Spleen (tissue), 13 donors: ENCODE measurements at places on chromosomes 11 and 22. TPM values are rescaled to one million over a fixed set of nuclear protein-coding genes. Genes with fewer than 3 reads are reported as not detected.

The NCR3LG1 gene
- 3.5 TPM for total RNA-seq

The IGLL1 gene
- total RNA-seq, result not detected

The TCN2 gene
- total RNA-seq, result 73.7 TPM

The OR51E2 gene
- total RNA-seq, result not detected

The ZP1 gene
- not detected for total RNA-seq

The SLC22A8 gene
- total RNA-seq, result not detected

The CBY1 gene
- 25.5 TPM for total RNA-seq

The FGF3 gene
- not detected for total RNA-seq

The GLB1L2 gene
- not detected for total RNA-seq

The RFPL3 gene
- not detected for total RNA-seq

The JHY gene
- 4.1 TPM for total RNA-seq

DNA sequence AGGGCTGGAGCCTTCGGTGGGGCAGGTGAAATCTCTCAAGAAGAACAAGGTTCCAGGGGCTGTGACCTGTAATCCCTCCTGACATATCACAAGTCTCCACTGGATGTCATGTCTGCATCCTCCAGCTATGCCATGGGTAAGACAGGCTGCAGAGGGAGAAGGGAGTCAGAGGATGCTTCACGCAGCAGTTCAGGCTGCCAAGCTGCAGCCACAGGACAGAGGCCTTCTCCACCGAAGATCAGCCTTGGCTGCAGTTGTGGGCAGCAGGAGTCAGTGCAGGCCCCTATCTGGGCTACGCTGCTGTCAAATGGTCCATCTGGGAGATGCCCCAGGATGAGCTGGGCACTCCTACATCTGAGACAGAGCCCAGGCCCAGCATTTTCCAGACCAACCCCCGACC, 25.0 kb downstream of the DKK3 start:
- DNase-seq, result no peak
- no peak overlapping the region for H3K4me3 ChIP-seq
- H3K36me3 ChIP-seq, result no peaks in the 10 kb centered on the region
- peaks cover 24% of the 10 kb centered on the region for H3K4me1 ChIP-seq
- H3K27ac ChIP-seq, result no peak overlapping the region
- no peaks in the 10 kb centered on the region for H3K27me3 ChIP-seq

- no peak overlapping the region for H3K4me3 ChIP-seq
- H3K4me1 ChIP-seq, result no peaks in the 10 kb centered on the region
- H3K27me3 ChIP-seq, result no peaks in the 10 kb centered on the region
- H3K27ac ChIP-seq, result no peak overlapping the region
- no peak for DNase-seq
Measured at GRCh38 chr11:89437317-89437716, 53.9 kb downstream of the NOX4 start.

DNA sequence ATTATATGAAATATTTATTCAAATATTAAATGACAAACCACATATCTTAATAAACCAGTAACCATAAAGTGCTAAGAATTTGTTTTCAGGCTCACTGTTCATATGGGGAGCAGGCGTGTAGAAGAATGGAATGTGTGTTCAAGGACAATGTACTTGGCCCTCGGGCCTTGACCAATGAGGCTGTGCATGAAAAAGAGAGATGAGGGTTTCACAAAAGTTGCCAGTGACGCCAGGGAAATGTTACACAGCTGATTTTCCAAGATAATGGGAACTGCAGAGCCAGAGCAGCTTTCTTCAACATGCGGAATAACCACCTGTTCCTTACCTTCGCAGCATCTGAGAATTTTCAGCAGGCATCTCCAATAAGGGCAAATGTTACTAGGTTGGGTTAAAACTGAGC, 4.2 kb downstream of the SF1 start:
- no peak for DNase-seq
- no peaks in the 10 kb centered on the region for H3K27me3 ChIP-seq
- peaks cover 80% of the 10 kb centered on the region for H3K4me1 ChIP-seq

- H3K4me1 ChIP-seq, result peaks cover 40% of the 10 kb centered on the region
- H3K27me3 ChIP-seq, result no peaks in the 10 kb centered on the region
- peak overlapping the region; percentile 79 for H3K27ac ChIP-seq
- H3K36me3 ChIP-seq, result no peaks in the 10 kb centered on the region
Measured at GRCh38 chr11:45090607-45091006, 55.8 kb upstream of the PRDM11 start.

- no peak for DNase-seq
- H3K4me3 ChIP-seq, result no peak overlapping the region
- H3K4me1 ChIP-seq, result peaks cover 32% of the 10 kb centered on the region
- H3K27ac ChIP-seq, result peak overlapping the region; percentile 44
- no peaks in the 10 kb centered on the region for H3K36me3 ChIP-seq
Measured at GRCh38 chr22:36197065-36197440, 4.6 kb downstream of the APOL4 start.

DNA sequence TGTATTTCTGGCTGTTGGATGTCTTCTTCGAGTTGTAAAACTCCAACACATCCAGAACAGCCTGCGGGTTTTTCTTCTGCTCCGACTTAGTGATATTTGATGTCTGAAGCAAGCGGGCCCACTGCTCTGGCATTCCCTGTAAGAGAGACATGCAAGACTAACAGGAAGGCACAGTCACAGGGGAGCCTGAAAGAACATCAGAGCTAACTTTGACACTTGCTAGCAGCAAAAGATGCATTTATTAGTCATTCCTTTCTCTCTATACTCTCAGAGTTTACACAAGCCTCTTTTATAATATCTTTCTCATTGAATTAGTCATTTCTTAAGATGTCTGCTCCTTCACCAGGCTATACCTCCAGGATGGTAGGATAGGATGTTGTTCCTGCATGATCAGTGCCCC, 77.8 kb upstream of the GDPD4 start:
- H3K27ac ChIP-seq, result no peak overlapping the region
- DNase-seq, result no peak
- H3K4me3 ChIP-seq, result no peak overlapping the region
- H3K4me1 ChIP-seq, result peaks cover 5% of the 10 kb centered on the region
- H3K27me3 ChIP-seq, result no peaks in the 10 kb centered on the region

DNA sequence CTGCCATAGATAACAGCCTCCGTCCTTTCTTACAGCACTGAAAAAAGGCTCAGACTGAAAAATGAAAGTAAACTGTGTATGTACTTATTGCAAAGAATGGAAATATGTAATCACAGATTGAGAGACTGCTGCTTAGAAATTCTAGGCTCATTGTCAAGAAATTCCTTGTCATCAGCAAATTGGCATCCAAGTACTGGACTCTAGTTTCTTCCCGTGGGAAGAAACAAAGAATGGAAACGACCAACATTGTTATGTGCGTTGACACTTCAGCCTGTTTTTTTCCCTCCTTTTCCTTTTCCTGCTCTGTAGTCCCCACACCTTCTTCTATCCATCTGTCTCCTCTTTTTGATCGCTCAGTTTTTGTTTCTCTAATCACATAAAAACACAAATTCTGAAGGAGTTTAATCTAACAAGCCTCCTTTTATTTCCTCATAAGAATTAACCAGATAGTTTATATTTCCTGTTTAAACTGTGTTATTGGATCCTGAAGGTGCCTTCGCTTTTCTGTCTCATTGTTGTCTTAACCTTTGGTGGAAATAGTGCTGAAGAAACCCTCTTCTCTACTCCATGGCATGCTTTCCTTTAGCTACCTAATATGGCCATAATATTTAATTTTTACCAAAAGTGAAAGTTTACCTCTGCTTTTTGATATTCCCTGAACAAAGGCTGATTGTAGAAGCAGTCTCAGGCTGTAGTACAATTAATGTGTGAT, 20.0 kb upstream of the CASP12 start:
- peak overlapping the region; percentile 83 for H3K27ac ChIP-seq
- H3K36me3 ChIP-seq, result no peaks in the 10 kb centered on the region
- H3K4me1 ChIP-seq, result peaks cover 11% of the 10 kb centered on the region
- peak overlapping the region; percentile 41 for H3K4me3 ChIP-seq
- no peaks in the 10 kb centered on the region for H3K27me3 ChIP-seq

GRCh38 chr11:78688460-78688859, 113.8 kb upstream of the NARS2 start:
- H3K4me1 ChIP-seq, result no peaks in the 10 kb centered on the region
- no peak for DNase-seq
- no peaks in the 10 kb centered on the region for H3K27me3 ChIP-seq
- no peaks in the 10 kb centered on the region for H3K36me3 ChIP-seq

DNA sequence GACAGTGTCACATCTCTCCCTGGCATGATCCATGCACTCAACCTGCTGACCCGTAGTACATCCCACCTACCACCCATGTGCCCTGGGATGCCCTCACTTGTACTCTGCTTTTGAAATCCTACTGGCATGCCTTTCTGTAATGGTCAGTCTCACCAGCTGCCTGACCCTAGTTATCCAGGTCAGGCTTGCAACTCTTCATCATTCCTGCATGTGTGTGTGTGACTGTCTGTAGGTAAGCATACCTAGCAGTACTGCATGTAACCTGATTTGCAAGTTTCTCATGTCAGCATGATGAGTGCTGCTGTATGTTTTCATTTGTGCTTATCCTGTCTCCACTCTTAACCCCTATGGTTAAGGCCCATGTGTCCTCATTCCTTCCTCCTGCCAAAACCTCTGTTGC, 202.0 kb upstream of the MTNR1B start:
- no peaks in the 10 kb centered on the region for H3K27me3 ChIP-seq
- no peak for DNase-seq
- no peak overlapping the region for H3K27ac ChIP-seq
- H3K4me1 ChIP-seq, result peaks cover 9% of the 10 kb centered on the region
- no peak overlapping the region for H3K4me3 ChIP-seq

GRCh38 chr11:87292598-87292997, 254.9 kb downstream of the TMEM135 start:
- no peaks in the 10 kb centered on the region for H3K36me3 ChIP-seq
- H3K4me3 ChIP-seq, result no peak overlapping the region

DNA sequence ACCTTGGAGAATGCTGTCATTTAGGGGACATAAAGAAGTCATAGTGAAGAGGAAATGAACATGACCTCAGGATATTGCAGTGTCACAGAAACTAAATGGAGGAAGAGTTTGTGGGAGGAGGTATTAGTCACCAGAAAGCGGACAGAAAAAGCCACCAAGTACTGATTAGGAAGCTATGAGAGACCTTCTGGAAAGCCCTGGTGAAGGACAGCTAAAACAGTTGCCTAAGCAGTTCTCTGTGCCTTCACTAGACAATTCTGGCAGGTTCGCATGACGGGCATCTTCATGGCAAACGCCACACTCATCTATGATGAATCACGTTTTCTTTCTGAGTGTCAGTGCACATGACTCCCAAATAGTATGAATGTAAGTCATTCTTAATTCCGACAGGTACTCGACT, 325.8 kb downstream of the C11orf87 start:
- no peaks in the 10 kb centered on the region for H3K36me3 ChIP-seq
- H3K4me3 ChIP-seq, result no peak overlapping the region
- H3K27me3 ChIP-seq, result no peaks in the 10 kb centered on the region
- peak overlapping the region; percentile 30 for H3K27ac ChIP-seq
- DNase-seq, result no peak

- no peak for DNase-seq
- no peaks in the 10 kb centered on the region for H3K4me1 ChIP-seq
- H3K4me3 ChIP-seq, result no peak overlapping the region
- no peak overlapping the region for H3K27ac ChIP-seq
- no peaks in the 10 kb centered on the region for H3K36me3 ChIP-seq
Measured at GRCh38 chr22:36790648-36791047, 14.7 kb upstream of the IFT27 start.

GRCh38 chr11:10155793-10156490, 138.1 kb downstream of the SBF2 start:
- H3K4me1 ChIP-seq, result no peaks in the 10 kb centered on the region
- H3K4me3 ChIP-seq, result no peak overlapping the region
- H3K27me3 ChIP-seq, result no peaks in the 10 kb centered on the region
- DNase-seq, result no peak

DNA sequence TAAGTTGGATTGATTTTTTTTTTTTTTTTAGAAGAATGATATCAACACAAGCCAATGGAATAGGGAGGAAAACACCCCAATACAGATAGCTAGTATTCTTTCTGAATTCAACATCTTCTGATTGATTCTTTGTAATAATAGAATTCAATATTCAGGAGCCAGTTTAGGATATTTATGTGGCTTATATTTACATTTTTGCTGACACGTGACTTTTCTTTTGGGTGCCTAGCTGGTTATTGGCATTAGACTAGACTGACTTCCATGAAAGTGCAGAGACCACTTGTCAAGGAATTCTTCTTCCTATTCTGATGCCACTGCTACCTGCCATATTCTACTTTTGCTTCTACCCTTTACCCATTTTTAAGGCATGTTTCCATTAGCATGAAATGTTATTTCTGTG, 16.4 kb downstream of the TRIM44 start:
- no peak overlapping the region for H3K27ac ChIP-seq
- no peak overlapping the region for H3K4me3 ChIP-seq
- no peak for DNase-seq

DNA sequence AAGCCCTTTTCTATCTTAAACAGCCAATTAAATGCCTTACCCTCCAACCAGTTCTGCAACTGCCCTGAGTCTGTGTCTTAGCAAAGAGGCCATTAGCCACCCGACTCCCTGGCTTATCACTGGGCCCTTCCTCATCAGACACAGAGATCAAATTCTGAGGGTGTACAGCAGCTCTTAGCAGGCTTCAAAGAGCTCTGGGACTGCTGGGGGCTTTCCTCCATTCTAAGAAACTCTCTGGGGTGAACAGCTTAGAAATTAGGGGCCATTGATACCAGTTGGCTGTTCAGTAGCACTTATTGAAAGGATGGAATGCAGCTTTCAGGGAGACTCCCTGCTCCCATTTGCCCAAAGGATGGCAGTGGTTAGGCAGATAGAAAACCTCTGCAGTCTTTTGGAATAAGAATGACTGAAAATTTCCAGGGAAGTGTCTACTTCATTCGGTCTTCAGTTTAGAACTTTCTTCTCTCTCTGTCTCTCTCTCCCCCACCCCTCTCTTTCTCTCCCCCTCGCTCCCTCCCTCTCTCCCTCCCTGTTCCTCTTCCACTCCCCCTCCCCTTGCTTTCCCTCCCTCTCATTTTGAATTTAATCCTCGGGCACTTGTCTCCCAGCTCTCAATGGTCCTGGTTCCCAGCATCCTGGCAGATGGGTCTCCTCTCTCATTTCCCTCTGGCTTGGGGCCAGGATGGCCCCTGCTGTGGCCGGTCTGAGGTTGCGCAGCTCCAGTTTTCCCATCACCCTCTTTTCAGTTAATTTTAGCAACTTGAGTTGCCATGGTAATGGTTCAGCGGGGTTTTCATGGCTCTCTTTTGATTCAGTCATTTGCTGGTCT, 76.4 kb downstream of the COMMD9 start:
- H3K4me1 ChIP-seq, result no peaks in the 10 kb centered on the region
- no peaks in the 10 kb centered on the region for H3K36me3 ChIP-seq
- H3K27ac ChIP-seq, result peak overlapping the region; percentile 8
- H3K4me3 ChIP-seq, result no peak overlapping the region
- H3K27me3 ChIP-seq, result no peaks in the 10 kb centered on the region

DNA sequence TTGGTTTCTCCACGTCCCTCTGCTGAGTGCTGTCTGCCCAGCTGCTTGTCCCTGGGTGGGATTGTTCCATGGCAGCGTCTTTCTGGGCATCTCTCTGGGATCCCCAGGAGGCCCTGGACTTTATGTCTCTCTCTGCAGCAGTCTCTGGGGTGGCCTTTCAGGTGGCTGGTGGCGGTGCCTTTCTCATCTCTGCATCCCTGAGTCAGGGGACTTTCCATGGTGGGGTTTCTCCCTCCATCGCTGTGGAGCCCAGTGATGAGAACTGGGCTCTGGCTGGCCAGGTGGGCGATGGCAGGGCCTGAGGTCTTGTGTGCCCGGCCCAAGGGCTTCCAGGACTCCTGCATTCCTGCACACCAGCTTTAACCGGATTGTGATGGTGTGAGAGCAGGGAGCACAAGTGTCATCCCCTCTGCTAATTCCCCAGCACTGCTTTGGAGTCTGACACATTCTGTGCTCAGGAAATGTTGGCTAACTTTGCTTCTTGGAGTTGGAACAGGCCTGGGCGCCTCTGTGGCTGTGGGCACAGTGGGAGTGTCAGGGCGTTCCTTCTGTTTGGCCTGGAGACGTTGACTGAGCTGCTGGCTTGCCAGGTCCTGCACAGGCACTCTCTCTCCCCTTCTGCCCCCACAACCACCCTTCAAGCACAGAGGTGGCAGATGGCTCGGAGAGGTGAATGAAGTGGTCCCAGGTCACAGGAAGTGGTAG, 27.9 kb downstream of the FAM83F start:
- no peaks in the 10 kb centered on the region for H3K27me3 ChIP-seq
- H3K27ac ChIP-seq, result no peak overlapping the region
- H3K4me1 ChIP-seq, result no peaks in the 10 kb centered on the region
